Head of caudate nucleus (tissue), 42 donors: ENCODE measurements at places on chromosomes 6 and 20.

- no peak for DNase-seq
These were observed 119.1 kb upstream of the AHI1 start for GRCh38 chr6:135616655-135617054.

DNA sequence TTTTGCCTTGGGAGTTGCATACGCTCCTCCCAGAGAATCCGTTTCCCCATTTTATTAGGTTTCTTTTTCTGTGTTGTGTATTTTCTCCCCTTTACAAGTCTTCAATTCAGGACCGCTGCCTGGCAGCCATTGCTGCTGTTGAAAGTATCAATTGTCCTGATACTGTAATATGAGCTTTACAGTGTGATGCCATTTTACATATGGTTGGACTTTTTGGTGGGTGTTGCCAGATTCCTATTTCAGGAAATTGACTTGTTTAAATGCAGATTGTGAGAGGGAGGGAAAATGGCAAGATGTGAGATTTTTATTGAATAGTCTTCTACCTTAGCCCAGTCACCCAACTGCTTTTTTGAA is 1.2 kb downstream of the PANK2 start:
- no peak for DNase-seq

GRCh38 chr20:11137688-11138087 is 463.9 kb upstream of the JAG1 start:
- DNase-seq: no peak

- no peak for DNase-seq
These were observed 10.6 kb downstream of the RBM24 start for GRCh38 chr6:17291778-17292177.

DNA sequence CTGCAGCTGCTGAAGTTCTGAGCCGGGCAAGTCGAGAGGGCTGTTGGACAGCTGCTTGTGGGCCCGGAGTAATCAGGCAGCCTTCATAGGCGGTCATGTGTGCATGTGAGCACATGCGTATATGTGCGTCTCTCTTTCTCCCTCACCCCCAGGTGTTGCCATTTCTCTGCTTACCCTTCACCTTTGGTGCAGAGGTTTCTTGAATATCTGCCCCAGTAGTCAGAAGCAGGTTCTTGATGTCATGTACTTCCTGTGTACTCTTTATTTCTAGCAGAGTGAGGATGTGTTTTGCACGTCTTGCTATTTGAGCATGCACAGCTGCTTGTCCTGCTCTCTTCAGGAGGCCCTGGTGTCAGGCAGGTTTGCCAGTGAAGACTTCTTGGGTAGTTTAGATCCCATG is 21.2 kb upstream of the MAPK13 start:
- no peak for DNase-seq
